Stimulated activated CD4-positive, alpha-beta T cell treated with anti-CD3 and anti-CD28 coated beads, Interleukin-1b, Interleukin-23, amount 100 ng/mL, for 4 hours (primary cell): ENCODE measurements at places on chromosomes 5 and 9.

DNA sequence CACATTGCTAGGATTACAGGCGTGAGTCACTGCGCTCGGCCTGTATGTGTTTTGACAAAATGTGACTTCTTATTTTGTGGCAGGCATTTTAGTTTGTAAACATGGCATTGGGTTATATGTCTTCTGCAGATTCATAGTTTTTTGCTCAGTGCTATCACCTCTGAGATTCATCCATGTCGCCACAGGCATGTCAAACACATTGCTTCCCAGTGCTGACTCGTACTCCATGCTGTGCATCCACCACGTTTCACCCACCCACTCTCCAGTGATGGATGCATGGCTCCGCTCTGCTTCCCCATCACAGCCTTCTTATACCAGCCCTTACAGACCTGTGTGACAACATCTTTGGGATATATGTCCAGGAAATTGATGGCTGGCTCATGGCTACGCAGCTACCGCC is 158.8 kb downstream of the GAS1 start:
- no peak for DNase-seq

DNA sequence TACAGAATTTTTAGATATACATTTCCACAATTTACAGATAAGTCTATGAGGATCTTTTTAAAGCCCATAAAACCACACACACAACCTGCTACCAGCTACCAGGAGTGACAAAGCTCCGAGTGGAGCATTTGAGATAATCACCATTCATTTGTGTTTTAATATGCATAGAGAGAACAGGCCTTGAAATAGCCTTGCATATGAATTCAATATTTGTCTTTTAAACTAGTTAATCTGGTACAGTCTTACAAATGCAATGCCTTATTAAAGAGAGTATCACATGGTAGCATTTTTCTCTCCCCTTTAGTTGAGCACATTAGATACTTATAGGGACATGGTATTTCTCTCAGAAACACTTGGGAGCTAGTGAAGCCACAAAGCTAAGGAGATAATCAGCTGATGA is 49.1 kb downstream of the SEMA5A start:
- no peak for DNase-seq

GRCh38 chr9:69743930-69744329 is 15.9 kb downstream of the PTAR1 start:
- no peak for DNase-seq

DNA sequence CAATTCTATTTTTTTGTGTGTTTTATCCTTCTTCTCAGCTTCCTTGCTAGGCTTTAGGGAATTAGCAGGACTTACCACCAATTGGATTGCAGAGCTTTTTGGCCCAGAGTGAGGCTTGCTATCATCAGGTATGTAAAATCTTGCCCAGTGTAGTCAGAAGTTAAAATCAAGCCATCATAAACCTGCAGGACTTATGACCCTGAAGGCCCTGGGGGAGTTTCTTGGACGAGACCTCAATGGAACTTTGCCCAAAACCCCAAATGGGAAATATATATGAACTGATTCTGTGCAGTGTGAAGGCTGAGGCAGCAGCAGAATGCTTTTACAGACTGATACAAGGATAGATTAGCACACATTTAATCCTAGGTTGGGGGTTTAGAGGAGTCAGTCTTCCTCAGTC is 287.0 kb downstream of the SH3GL2 start:
- no peak for DNase-seq

- no peak for DNase-seq
These were observed 126.2 kb upstream of the DPYSL3 start for GRCh38 chr5:147635882-147636728.

DNA sequence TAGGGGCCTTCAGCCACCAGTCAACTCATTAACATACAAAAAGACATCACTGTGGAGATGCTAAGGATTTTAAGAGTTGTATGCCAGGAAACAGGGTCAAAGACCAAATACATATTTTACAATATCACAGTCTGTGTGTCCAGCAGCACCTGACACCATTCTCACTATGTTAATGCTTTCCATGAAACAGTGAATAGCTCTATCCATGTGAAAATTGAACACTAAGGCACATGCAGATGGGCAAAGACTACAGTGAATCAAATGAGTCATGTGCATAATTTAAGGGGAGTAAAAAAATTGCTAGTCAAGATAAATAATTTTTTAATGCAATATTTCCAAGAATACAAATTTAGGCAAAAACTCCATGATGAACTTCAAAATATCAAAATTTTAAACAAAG is 7.6 kb upstream of the SPATA31E1 start:
- no peak for DNase-seq

- DNase-seq: no peak
These were observed 276.2 kb downstream of the SYK start for GRCh38 chr9:91077624-91078368.

GRCh38 chr9:131690941-131691573 is 48.8 kb downstream of the RAPGEF1 start:
- DNase-seq: no peak

DNA sequence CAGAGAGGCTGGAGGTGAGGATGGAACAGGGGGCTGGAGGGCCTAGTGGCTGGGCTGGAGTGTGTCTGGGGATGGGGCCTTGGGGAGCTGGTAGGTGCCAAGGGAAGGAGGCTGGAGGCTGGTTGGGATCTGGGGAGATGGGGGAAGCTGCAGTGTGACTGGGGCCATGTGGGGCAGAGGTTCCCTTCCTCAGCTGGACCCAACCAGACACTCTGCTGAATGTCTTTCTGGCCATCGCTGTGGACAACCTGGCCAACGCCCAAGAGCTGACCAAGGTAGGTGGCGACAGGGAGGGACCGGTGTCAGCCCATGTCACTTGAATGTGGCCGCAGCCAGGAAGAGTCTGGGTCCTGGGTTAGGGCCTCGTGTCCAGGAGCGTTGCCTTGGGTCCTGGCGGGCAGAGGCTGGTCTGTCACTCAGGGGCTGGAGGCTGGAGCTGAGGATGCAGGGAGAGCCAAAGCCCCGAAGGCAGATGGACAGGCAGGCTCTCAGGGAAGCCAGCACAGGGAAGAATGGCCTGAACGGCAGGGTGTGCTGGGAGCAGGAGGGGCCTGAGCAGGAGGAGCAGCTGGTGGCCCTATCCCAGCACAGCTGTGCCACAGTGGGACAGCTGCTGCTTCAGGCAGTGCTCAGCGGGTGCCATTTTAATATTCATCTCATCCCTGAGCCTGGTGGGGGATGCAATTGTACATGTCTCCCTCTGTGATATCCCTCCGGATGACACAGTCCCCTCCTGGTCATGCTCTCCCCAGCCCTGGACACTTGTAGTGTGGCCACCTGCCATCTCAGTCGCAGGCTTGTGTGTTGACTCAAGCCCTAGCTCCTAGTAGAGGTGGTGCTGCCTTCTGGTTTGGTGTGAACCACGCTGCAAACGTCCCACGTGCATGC is 132.5 kb downstream of the CACNA1B start:
- DNase-seq: no peak

- no peak for DNase-seq
These were observed 53.8 kb downstream of the TTC39B start for GRCh38 chr9:15253197-15253596.

GRCh38 chr9:130088051-130088450 is 34.3 kb downstream of the GPR107 start:
- DNase-seq: no peak

DNA sequence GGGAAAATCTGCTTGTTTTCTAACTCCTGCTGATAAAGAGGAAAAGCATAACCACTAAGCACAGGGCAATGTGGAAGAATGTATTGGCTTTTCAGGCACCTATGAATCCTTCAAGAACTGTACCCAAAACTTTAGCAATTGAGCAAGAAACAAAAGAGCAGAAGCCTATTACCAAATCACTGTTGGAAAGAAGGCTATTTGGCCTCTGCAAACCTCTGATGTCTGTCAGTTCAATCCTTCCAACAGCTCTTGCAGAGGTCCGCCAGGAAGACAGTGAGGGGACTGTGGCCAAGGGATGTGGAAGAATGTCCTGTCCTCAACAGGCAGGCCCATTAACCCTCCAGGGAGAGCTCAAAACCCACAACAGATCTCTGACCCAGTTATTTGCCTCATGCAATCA is 328.6 kb downstream of the ENC1 start:
- DNase-seq: no peak

DNA sequence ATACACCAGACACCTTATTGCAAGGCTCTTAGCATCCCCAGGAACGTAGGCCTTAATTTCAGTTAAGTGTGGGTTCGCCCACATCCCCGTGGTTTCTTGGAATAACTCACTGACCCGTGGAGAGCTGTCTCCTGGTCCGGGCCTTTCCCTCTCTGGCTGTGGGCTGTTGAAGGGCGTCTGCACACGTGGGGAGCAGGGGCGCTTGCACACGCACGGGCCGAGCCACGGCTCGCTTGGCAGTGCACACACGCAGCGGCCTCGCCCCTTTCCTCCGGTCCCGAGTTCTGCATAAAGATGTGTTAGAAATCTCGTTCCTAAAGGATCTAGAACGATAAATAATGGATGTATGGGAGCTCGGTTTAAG is 141.9 kb downstream of the PBX3 start:
- no peak for DNase-seq

- DNase-seq: no peak
These were observed 23.8 kb upstream of the ZNF131 start for GRCh38 chr5:43096916-43097315.

DNA sequence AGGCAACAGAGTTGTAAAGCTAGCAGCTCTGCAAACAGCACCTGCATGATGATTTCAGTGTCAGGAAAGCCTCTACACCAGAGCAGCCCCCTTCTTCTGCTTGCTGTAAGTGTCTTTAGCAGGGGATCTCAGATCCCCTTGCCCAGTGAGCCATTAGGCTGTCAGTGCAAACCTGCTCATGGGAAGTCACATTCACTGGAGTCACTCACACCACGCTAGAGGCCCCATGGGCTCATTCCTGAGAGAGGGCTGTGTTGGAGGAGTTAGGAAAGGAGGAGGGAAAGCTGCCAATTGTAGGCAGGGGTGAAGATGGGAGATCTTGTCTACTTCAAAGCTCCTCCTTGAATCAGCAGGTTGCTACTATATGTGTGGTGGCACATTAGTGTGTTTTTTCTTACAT is 275.2 kb downstream of the SMARCA2 start:
- DNase-seq: no peak

- DNase-seq: no peak
These were observed 5.1 kb upstream of the ELAVL2 start for GRCh38 chr9:23830929-23831730.

- no peak for DNase-seq
These were observed 412.7 kb upstream of the SMC2 start for GRCh38 chr9:103681435-103681834.

DNA sequence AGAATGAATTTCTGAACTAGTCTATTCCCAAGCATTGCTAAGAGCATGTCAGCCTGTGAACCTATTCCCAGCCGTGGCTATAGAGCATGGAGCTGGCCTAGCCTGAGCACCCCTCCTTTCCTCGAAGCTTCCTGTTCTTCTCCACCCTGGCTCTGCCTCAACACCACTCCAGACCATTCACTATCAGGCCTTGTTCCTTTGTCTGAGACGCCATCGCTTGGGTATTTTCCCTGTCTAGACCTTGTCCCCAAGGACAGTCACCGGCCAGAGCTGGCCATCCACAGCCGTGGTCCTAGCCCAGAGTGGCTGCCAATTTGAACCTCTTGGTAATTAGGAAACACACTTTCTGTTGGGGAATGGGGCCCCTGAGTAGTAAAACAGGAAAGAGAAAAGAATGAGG is 105.8 kb downstream of the LIFR start:
- DNase-seq: no peak

- no peak for DNase-seq
These were observed 22.5 kb downstream of the LHFPL2 start for GRCh38 chr5:78626009-78626571.
